Stimulated activated CD4-positive, alpha-beta T cell treated with anti-CD3 and anti-CD28 coated beads, Interleukin-15, amount 100 ng/mL, for 1 hour (primary cell): ENCODE measurements at places on chromosomes 1 and 21.

DNA sequence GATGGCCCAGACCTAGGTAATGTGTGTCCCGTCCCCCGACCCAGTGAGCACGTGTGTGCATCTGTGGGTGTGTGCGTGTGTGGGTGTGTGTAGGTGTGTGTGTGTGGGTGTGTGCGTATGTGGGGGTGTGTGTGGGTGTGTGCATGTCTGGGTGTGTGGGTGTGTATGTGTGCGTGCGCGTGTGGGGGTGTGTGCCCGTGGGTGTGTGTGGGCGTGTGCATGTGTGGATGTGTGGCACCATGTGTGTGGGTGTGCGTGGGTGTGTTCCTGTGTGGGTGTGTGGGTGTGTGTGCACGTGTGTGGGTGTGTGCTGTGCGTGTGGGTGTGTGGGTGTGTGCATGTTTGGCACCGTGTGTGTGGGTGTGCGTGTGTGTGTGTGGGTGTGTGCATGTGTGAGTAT, 309.5 kb downstream of the KIF26B start:
- no peak for DNase-seq

DNA sequence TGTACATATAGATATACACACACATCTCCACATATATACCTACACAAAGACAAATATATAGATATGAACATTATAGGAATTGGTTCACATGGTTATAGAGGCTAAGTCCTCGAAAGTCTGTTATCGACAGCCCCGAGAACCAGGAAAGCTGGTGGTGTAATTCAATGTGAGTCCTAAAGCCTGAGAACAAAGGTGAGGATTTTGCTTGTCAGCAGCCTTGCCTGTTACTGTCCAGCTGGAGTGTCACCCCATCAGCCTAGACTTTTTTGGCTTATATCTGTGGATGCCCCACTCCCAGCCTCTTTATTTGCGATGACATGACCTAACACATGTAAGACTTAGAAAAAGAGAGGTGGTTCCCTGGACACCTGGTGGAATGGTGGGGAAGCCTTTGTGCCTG, 97.0 kb downstream of the GIPC2 start:
- no peak for DNase-seq

GRCh38 chr1:102628109-102628613, 480.2 kb downstream of the COL11A1 start:
- no peak for DNase-seq

DNA sequence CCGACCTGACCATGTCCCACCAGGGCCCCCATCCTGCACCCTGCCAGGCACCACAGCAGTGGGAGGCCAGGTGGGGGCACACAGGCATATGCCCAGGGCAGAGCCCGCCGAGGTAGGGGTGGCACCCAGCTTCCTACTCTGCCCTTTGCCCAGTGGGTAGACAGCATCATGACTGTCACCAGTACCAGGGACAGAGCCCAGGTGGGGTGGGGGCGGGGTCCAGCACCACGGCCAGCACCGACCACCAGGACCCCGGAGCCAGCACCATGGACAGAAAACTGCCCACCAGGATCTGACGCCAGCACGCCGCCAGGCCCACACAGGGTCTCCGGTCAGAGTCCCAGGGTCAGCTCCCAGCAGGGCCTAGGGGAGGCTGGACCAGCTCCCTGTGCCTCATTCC, 3.8 kb downstream of the TAS1R3 start:
- no peak for DNase-seq

GRCh38 chr1:203239081-203239480, 9.6 kb upstream of the CHIT1 start:
- DNase-seq = no peak

GRCh38 chr1:11880911-11881748, 22.4 kb upstream of the NPPB start:
- no peak for DNase-seq

DNA sequence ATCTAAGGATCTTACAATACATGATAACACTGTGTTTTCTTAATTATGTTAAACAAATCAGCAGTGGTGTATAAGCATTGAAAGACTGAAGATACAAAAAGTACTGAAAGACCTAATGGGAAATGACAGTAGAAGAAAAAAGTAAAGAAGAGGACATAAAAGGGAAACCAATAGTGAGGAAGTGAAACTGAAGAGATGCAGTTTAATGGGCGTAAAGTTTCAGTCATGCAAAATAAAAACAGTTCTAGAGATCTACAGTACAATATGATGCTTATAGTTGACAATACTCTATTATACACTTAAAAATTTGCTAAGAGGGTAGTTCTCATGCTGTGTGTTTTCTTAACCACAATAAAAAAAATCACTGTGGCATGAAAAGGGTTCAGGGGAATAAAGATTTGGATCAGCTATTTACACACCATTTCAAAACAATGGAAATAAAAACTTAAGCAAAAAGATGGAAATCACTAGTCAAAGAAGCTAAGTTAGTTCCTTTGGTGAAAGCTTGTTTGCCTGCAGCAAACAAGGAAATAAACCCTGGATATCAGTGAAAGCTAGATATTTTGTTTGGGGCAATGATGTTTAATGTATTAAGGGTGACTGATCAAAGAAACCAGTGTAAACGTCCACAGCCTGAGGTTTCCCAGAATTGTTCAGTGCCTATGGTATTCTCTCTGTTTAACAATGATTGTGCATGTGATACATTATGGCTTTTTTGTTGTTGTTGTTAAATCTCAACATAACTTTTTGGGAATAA, 1160.8 kb upstream of the ADGRL2 start:
- no peak for DNase-seq

GRCh38 chr21:45420061-45421041, 15.4 kb downstream of the COL18A1 start:
- DNase-seq = no peak

DNA sequence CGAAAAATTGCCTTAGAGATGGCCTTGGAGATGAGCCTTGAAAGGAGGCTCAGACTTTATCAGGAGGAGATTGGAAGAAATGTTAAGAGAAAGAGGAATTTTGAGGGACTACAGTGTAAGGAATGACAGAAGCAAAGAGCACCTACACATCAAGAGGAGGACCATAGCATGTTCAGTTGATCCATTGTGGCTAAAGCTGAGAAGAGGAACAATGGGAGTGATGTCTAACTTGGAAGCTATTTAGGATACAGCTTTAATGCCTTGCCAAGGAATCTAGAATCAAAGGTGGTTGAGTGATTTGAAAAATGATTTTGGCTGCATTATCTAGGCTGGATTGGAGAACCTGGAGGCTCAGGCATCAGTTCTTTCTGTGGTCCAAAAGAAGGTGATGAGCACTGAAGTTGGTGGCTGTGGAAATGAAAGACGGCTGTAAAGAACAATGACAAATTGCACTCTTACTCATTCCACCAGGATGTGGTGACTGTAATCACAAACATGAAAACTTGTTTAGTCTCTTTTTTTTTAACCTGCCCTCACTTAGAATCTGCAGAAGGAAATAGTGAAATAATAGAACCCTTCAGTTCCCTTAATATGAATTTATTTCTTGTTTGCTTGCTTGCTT, 11.3 kb downstream of the FAM20B start:
- DNase-seq = no peak

- no peak for DNase-seq
These were observed 821 bp upstream of the KHDRBS1 start for GRCh38 chr1:32012709-32013385.

DNA sequence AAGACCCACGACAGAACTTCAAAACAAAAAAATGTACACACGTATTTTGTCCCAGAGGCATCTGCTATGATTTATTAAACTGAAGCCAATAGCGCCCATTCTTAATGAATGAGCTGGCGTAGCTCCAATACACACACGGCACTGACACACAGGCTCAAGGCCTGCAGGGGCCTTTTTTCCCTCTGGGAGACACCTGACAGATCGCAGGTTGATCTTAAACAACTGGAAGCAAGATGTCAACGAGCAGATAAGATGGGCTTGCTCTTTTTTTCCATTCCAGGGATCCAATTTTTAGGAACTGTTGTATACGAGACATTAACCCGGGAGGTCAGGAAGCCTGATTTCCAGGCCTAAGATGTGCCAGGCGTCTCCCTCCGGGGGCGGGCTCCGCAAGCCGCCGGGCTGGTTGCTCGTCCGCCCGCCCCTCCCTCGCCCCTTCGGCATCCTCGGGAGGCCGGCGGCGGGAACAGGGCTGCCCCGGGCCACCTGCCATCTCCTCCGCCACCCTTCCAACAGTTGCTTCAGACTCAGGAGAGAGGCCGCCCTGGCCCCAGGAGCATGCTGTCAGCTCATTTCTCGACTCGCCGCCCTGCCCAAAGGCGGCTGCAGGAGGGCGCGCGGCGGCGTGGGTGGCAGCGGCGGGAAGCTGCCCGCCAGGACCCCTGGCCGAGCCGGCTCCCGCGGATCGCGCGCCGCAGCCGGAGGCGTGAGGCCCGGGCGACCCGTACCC, 735 bp downstream of the TTC13 start:
- no peak for DNase-seq

DNA sequence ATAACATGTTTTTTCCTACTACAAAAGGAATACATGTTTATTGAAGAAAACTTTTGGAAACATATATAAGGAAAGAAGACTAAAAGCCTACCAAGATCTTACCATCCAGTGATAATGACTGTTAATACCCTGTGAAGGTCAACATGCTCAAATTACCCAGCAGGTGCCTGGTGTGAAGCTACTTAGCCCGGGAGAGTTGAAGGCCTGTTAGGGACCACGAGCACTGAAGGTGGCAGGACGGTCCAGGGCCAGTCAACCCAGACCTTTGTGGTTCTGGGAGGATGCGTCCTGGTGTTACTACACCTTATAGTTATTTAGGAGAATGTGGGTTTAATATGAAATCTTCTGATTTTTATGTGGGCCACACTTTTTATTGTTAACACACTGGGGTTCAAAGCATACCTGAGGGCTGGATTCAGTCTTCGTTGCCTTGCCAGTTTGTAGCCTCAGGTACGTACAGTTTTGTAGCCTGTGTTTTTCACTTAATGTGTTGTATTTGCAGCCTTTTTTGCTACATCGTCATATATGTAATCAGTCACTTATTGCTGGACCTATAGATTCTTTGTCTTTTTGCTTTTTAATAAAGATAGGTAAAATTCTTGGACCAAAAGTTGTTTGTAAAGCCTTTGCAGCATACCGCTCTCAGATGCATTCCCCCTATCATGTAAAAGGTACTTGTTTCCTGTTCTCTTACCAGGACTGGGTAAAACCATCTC, 9.8 kb downstream of the ITSN1 start:
- no peak for DNase-seq

- no peak for DNase-seq
These were observed 54.9 kb downstream of the DMRTA2 start for GRCh38 chr1:50368179-50369007.

DNA sequence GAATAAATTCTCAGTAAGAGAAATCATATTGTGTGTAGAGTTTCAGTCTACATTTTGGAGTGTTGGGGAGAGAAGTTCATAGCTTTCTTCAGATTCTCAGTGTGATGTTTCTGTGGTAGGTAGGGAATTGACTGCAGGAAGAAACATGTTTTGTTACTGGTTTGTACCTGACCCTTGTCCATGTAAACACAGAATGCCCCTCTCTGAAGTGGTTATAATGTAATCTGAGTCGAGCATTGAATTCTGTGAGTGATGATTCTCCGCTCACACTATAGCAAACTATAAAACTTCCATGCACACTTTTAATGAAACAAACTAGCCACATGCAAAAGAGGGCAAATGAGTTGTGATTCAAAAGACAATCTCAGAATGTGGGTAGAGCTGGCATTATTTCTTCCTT, 433.2 kb downstream of the USP25 start:
- no peak for DNase-seq

- no peak for DNase-seq
These were observed 52.4 kb upstream of the TMEM51 start for GRCh38 chr1:15100880-15101760.

DNA sequence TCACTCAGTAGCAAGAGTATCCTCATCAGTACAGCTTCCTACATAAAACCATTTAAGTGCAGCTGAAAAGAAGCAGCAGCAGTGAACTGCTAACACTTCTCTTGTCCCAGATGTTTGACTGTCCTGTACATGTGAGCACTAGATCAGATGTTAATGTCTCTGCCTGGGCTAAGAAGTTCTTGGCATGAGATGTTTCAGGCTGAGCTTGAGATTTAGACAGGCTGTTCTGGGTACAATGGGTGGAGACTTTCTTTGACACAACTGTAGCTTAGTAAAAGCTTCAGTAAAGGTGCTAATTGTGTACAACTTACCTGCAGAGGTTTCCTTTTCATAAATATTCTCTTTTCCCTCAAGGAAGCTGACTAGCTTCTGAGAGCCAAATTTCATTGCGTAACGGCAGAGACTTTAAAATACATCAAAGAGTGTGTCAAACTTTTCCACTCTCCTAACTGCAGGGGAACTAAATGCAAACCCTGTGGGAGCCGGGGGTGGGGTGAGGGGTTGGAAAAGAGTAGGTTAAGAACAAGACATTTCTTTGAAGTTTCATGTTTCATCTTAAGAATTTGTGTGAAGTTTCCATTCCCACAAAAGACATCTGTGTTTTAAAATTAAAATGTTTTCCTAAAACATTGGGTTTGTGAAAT, 82.1 kb upstream of the CCDC190 start:
- DNase-seq = no peak

GRCh38 chr1:172254521-172255222, 165.8 kb upstream of the C1orf105 start:
- DNase-seq = no peak

DNA sequence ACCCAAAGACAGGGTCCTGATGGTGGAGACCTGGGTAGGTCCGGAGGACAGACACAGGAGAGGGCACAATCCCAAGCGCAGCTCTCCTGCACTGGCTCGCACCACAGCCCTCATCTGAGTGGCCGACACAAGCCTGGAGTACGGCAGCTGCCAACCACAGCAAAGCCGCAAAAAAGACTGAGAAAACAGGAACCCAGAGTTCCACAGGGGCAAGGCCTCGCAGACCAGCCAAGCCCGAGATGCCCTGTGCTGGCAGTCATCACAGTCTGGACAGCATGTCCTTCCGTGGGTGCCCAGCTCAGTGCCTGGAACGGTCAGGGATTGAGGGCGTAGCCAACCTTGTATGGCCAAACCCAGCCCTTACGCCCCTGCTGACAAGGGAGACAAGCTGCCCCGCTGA, 11.4 kb downstream of the ZBTB48 start:
- no peak for DNase-seq

GRCh38 chr1:64877151-64877550, 89.2 kb downstream of the JAK1 start:
- DNase-seq = no peak

- DNase-seq = no peak
These were observed 33.9 kb downstream of the OLFML2B start for GRCh38 chr1:161989786-161990185.
